Right atrium auricular region (tissue), 2 donors: ENCODE measurements at places on chromosomes 16 and 17. TPM values are rescaled to one million over a fixed set of nuclear protein-coding genes. Genes with fewer than 3 reads are reported as not detected.

Gene ADGRG1
- 25.5 TPM for total RNA-seq

Gene CPHXL2
- not detected for total RNA-seq

DNA sequence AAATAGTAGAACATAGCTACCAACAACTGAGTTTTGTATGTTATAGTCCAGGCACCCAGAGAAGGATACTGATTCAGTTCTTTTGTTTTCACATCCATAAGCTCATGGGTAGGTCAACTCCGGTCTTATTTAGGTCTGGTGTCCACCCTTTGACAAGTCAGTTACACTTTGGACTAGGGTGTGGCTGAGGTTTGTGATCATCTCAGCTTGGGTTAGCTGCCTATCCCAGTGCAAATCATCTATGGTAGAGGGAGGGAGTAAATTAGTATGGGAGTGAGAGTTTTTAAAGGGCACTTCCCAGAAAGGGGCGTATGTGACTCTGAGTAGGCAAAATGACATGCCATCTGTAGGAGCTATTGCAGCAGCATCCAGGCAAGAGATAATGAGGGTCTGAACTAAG, 66.1 kb downstream of the TANC2 start:
- H3K4me3 ChIP-seq: no peak overlapping the region
- no peaks in the 10 kb centered on the region for H3K36me3 ChIP-seq
- DNase-seq: no peak
- no peaks in the 10 kb centered on the region for H3K4me1 ChIP-seq
- H3K27me3 ChIP-seq: no peaks in the 10 kb centered on the region

DNA sequence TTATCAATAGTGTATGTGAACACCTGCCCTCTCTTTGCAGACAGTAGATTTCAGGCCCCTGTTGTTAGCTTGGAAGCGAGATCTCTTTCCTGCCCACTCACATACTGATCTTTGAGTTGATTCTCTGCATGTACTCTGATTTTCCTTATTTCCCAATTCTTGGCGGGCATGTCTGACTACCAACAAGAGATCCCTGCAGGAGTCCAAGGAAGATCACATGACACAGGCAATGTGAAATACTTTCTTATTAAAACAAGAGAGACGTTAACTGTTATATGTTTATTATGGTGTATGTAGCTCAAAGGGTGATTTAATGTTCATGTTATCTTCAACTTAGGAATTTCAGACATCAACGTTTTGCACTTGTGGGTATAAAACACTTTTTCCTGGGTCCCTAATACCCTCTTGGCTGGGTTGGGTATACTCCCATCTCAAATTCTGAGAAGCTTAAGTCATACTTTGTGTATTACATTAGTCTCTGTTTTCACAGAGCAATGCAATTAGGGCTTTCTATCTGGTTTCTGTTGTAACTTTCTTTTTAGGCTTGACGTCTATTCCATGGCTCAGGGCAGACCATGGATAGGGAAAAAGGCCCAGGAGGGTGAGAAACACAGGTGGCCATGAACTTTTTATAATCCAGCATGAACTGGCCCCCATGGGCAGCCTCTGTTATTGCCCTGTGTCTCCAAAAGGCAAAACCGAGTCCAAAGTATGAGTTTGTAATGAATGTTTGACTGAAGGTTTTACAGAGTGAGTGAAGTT, 32.2 kb downstream of the HSD17B2 start:
- H3K36me3 ChIP-seq: no peaks in the 10 kb centered on the region
- no peak overlapping the region for H3K27ac ChIP-seq
- no peak overlapping the region for H3K4me3 ChIP-seq
- H3K4me1 ChIP-seq: no peaks in the 10 kb centered on the region

Gene ACSM3
- total RNA-seq: 27.0 TPM

DNA sequence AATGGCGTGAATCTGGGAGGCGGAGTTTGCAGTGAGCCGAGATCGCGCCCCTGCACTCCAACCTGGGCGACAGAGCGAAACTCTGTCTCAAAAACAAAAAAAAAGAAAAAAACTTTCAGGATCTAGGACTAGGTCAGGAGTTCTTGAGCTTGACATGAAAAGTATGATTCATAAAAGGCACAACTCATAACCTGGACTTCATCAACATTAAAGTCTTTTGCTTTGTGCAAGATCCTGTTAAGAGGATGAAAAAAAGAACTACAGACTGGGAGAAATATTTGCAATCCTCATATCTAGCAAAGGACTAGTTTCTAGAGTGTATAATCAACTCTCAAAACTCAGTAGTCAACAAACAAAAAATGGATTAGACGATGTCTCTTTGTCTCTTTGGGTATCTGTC, 40.0 kb downstream of the TBC1D16 start:
- H3K4me1 ChIP-seq: peaks cover 37% of the 10 kb centered on the region
- no peak overlapping the region for H3K27ac ChIP-seq
- no peaks in the 10 kb centered on the region for H3K27me3 ChIP-seq
- H3K4me3 ChIP-seq: no peak overlapping the region
- H3K36me3 ChIP-seq: no peaks in the 10 kb centered on the region

GRCh38 chr17:58332778-58333735, 4.5 kb upstream of the TSPOAP1 start:
- no peak overlapping the region for H3K27ac ChIP-seq
- no peak overlapping the region for H3K4me3 ChIP-seq
- H3K36me3 ChIP-seq: no peaks in the 10 kb centered on the region
- peaks cover 3% of the 10 kb centered on the region for H3K27me3 ChIP-seq
- H3K4me1 ChIP-seq: peaks cover 20% of the 10 kb centered on the region

GRCh38 chr17:59519132-59519531, 46.3 kb upstream of the DHX40 start:
- no peaks in the 10 kb centered on the region for H3K27me3 ChIP-seq
- H3K27ac ChIP-seq: no peak overlapping the region
- H3K4me3 ChIP-seq: no peak overlapping the region
- no peaks in the 10 kb centered on the region for H3K4me1 ChIP-seq
- no peak for DNase-seq

DNA sequence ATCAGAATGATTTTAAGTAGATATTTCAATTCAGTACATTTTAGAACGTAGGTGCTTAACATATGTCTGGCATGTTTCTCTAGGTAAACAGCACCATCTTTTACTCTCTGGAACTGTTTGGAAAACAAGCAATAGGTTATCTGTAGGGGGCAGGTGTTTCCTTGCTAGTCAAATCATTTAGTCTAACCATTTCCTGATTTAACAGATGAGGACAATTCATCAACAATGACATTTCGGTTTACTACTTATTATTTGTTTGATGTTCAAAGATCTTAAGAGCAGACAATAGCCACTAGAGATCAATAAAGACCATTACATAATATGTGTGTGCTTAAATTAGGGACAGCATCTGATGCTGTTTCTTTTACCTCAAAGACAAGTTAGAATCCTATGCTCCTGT, 173.1 kb downstream of the CEP112 start:
- H3K27ac ChIP-seq: no peak overlapping the region
- DNase-seq: no peak
- H3K27me3 ChIP-seq: no peaks in the 10 kb centered on the region
- no peak overlapping the region for H3K4me3 ChIP-seq
- H3K36me3 ChIP-seq: no peaks in the 10 kb centered on the region

Gene CHD9NB
- 0.33 TPM for total RNA-seq

GRCh38 chr17:6164996-6165395, 94.8 kb downstream of the WSCD1 start:
- no peaks in the 10 kb centered on the region for H3K36me3 ChIP-seq
- H3K27me3 ChIP-seq: no peaks in the 10 kb centered on the region
- no peak for DNase-seq
- H3K27ac ChIP-seq: no peak overlapping the region
- H3K4me3 ChIP-seq: no peak overlapping the region

- H3K36me3 ChIP-seq: no peaks in the 10 kb centered on the region
- H3K4me1 ChIP-seq: no peaks in the 10 kb centered on the region
- H3K4me3 ChIP-seq: no peak overlapping the region
Measured at GRCh38 chr17:17533901-17534441, 37.8 kb upstream of the RASD1 start.

Gene KRTAP2-1
- not detected for total RNA-seq

DNA sequence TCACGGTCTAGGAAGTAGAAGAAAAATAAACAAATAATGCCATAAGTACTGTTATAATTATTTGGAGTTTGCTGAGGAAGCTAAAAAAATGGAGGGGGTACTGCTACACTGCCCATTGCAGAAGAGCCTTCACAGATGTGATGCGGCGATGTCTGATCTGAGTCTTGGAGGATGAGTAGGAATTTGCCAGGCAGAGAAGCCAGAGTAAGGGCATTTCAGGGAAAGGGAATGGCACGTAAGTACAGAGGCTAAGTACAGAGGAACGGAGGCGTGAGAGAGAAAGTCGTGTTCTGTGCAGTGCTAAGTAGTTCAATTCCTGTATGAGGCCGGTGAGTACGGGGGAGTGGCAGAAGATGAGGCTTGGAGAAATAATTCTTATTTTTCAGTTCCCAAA, 741 bp upstream of the GRB2 start:
- no peaks in the 10 kb centered on the region for H3K36me3 ChIP-seq
- no peaks in the 10 kb centered on the region for H3K4me1 ChIP-seq
- no peaks in the 10 kb centered on the region for H3K27me3 ChIP-seq
- H3K4me3 ChIP-seq: peak overlapping the region; percentile 73

Gene GINS2
- not detected for total RNA-seq

Gene KCNJ12
- 12.0 TPM for total RNA-seq

Gene ZPBP2
- total RNA-seq: not detected

Gene SPATA32
- total RNA-seq: not detected

- peak; percentile 88 for DNase-seq
- peak within 1 kb of the TSS; percentile 93 for H3K27ac ChIP-seq
- H3K36me3 ChIP-seq: peaks cover 22% of the 10 kb centered on the region
- H3K27me3 ChIP-seq: no peaks in the 10 kb centered on the region
- H3K4me3 ChIP-seq: peak within 1 kb of the TSS; percentile 94
Measured at GRCh38 chr17:41864836-41865595, at the start of gene KLHL11. Gene KLHL11 (minus strand): TSS chr17:41865423. CDS start chr17:41865370, 53 bp downstream.

GRCh38 chr17:78316867-78317789, 42.7 kb downstream of the SOCS3 start:
- peaks cover 44% of the 10 kb centered on the region for H3K4me1 ChIP-seq
- H3K27me3 ChIP-seq: no peaks in the 10 kb centered on the region
- H3K27ac ChIP-seq: peak overlapping the region; percentile 56
- no peaks in the 10 kb centered on the region for H3K36me3 ChIP-seq

DNA sequence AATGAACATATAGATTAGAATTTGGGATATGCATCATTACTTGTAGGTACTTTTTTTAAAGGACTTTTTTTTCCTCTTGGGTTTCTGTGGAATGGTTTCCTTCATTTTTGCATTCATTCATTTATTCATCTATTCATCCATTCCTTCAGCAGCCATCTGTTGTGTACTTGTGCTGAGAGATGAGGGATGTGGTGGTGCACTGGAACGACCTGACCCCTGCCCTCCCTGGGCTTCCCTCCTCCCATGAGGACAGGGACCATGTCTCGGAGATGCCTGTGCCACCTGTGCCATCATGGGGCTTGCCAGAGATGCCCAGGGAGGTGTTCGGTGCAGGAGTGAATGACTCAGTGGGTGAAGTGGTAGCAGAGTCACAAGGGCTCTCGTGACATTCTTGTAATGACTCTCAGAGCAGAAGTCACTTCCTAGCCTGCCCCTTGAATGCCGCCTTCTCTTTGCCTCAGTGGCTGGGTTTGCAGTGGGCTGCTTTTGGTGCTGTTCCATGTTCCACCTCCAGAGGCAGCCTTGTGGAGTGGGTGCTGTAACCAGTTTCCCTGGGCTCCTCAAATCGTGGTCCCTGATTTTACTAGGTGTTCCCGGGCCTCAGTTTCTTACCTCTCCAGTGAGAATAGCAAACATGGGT, 43.9 kb downstream of the CLEC16A start:
- DNase-seq: no peak
- no peaks in the 10 kb centered on the region for H3K36me3 ChIP-seq
- H3K27me3 ChIP-seq: no peaks in the 10 kb centered on the region
- no peak overlapping the region for H3K27ac ChIP-seq
- H3K4me3 ChIP-seq: no peak overlapping the region

Gene ZACN
- not detected for total RNA-seq

Gene CLEC19A
- total RNA-seq: not detected
